Stimulated activated CD4-positive, alpha-beta T cell treated with anti-CD3 and anti-CD28 coated beads, Interleukin-1b, Interleukin-23, amount 100 ng/mL, for 1 hour (primary cell): ENCODE measurements at places on chromosomes 6 and 20.
A peak's percentile ranks its signal among the peaks of the same experiment; 100 is the strongest.

DNA sequence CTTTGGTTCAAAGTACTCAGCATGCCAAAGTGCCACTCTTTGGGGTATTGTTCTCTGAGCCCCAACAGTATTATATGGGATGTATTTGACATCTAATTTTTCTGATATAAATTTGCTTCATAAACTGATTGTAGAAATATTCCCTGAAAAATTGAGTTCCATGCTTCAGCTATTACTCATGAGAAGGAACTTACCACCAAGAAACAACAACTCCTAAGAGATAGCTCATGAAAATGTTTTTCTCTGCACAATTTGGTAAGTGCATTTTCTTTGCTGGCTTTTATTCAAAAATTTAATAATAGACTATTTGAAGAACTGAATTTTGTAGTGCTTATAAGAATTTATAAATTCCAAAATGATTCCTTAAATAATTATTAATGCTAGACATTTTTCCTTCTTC lies 12.8 kb upstream of the TPD52L1 start:
- DNase-seq: no peak

DNA sequence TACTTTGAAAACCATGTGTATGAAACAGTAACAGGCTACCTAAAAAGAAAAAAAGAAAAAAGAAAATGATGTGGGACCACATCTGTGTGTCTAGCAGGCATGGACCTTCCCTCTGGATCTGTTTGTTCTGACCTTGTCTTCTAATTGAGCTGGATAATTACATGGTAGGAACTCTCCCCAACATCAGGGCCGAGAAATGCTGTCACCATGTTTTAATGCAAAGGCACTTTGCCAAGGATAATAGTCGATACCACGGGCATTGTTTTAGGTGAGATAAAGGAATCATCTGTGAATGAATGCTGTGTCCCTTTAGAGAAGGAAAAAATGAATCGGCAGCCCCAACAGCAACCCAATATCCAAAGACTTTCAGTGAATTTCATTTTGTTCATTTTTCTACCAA lies 149.1 kb downstream of the ZDHHC14 start:
- no peak for DNase-seq

DNA sequence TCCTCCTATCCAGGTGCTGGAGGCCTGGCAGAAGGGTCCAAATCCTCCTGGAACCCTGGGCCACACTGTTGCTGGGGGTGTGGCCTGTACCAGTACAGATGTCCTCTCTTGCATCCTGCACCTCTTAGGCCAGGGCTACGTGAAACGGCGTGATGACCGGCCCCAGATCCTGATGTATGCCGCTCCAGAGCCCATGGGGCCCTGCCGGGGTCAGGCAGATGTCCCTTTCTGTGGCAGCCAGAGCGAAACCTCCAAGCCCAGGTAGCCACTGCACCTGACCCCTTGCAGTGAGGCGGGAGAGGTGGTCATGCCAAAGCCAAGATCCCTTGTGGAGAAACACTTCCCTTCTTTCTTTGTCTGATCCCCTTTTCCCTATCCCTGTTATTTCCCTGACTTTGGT lies 14.2 kb downstream of the DNPH1 start:
- no peak for DNase-seq

DNA sequence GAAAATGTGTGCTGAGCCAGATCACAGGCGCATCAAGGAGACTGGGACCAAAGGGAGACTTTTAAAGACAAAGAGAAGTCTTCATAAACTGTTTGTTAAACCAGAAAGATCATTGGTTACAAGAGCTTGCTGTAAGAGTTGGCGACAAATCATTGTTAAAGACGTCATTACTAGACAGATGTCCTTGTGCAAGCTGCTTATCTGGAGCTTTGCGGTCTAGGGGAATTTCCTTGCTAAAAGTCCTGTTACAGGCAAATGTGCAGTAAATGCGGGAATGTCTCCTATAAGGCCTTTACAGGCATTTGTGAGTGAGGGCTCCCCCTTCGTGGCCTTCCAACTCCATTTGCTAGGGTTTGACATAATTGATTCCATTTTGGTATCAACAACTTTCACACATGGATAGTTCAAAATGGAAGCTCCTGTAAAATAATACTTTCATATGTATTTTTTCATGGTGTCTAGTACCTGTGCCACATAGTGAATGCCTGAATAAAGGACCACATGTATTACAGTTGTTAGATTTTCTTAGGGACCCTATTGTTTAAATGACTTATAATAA lies 362.4 kb downstream of the UTRN start:
- DNase-seq: no peak

- DNase-seq: no peak
These were observed 32.6 kb upstream of the APCDD1L start for GRCh38 chr20:58547623-58548475.

- DNase-seq: no peak
These were observed 162.6 kb upstream of the SNX9 start for GRCh38 chr6:157660414-157660813.

GRCh38 chr6:137413482-137413881 lies 80.7 kb downstream of the OLIG3 start:
- DNase-seq: no peak

DNA sequence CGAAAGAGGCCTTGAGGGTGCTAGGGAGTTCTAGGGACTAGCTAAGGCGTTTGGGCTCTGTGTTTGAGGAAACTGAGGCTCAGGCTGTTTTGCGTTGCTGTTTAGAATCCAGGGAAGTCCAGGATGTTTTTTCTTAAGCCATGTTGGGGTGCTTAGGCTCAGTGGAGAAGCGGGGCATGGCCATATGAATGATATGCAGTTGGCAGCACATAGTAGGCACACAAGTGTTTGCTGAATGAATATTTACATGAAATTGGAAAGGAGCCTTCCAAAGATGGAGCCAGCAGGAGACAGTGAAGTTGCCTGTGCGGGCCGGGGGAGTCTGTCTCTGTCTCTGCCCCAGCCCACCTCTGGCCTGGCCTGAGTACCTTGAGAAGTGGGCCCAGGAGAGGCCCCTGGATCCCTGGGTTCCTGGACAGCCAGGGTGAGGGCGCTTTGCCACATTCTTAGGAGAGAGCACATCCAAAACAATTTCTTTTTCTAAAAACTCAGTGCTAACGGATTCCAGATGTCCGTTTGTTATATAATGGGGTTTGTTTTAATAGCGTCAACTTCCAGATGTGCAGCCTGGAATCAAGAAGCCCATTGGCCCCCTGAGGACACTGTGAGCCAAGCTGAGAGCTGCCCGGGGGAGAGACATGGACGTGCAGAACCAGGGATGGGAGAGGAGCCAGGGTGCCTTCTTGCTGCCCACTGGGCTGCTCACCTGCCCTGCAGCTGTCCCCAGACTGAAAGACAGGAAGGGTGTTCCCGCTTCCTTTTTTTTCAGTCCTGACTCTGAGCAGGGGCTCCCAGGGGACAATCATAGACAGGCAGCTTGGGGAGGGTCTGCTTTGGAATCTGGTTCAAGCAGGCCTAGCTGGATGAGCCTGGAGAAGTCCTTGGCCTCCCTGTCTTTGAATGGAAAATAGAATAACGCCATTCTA lies 20.1 kb upstream of the EMILIN3 start:
- no peak for DNase-seq

DNA sequence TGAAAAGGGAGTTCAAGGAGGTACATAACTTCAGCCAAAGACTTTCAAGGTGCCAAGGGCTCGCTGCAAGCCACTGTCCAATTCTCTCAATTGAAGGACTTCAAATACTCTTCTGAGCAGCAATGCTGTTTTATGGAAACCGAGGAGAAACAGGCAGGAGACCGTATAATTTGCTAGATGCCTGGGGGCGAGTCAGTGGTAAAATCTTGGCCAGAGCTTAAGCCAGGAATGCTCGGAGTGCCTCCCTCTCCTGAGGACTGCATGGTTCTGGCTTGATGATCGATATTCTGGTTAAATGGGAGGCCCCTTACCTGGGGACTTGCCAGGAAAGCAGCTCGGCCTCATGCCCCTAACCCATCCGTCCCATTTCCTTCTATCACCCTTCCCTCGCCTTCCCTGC lies 35.8 kb upstream of the NOP56 start:
- DNase-seq: no peak

DNA sequence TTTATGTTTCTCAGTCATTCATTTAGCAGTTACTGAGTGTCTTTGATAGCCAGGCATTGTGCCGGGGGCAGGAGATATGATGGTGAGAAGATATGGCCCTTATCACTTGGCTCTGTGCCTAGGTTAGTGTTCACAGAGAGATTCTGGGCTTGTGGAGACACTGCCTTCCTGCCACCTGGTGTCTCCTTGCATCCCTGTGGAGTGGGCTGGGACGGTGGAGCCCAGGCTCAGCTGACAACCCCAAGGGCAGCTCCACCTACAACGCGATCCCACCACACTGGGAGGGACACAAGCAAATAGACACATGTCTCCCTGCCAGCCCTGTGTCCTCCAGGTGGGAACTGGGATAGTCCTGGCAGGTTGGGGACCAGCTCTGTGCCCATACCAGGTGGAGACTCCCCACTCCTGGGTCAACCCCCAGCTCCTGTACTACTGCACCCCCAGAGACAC lies 30.3 kb upstream of the VEGFA start:
- no peak for DNase-seq

GRCh38 chr6:32852844-32853540 lies 512 bp downstream of the TAP1 start:
- no peak for DNase-seq

DNA sequence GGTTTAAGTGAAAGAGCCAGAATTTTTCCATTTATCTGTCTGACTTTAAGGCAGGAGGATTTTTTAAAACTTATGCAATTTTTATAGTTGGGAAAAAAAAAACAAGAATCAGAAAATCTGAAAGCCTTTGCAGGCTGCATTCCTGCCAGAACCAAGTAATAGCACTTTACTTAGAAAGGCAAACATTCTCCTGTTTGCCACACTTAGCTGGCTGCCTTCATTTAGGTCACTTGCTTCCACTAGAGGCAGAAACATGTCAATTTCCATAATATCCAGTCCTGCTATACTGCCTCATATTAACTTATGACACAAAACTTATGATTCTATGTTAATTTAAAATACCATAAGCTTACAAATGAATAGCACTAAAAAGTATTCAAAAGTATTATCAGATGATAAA lies 425.8 kb downstream of the FRK start:
- no peak for DNase-seq

- no peak for DNase-seq
These were observed 40.8 kb downstream of the SMAP1 start for GRCh38 chr6:70708448-70708847.

- DNase-seq: peak; percentile 86
These were observed 984 bp upstream of the ABT1 start for GRCh38 chr6:26595669-26596269.

DNA sequence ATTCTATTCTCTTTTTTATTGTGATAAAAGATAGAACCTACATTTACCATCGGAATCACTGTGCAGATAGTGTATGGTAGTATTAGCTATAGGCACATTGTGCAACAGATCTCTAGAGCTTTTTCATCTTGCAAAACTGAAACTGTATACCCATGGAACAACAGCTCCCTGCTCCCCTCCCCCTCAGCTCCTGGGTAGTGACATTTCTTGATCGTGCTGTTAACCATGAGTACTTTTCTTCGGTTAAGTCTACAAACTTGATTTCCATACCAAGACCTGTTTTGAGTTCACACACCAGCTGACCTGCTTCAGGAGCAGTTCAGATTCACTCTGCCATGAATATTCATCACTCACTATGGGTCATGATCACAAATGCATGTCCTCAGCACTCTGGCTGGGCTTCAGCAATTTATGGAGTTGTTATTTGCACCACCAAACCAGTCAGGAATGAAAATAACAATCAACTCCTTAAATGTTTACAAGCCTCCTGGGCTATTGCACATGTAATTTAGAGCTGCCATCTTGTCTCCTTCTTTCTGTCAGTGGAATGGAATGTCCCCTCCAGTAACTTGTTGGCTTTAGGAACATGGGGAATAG lies 32.8 kb downstream of the PRDM1 start:
- no peak for DNase-seq

- DNase-seq: no peak
These were observed 108.9 kb upstream of the EMILIN3 start for GRCh38 chr20:41475503-41475902.

DNA sequence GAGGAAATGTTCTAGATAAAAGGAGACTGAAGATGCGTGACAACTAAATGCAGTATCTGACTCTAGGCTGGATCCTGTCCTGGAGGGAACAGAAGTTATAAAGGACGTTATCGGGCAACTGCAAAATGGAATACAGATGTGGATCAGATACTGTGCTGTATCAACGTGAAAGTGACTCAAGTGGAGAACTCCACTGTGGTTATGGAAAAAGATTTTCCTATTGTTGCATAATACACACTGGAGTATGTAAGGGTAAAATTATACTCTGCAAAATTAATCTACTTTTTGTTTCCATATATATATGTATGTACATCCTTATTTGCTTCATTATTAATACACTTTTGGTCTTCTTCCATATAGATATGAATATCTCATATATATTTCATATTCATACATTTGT lies 654.0 kb downstream of the QKI start:
- DNase-seq: no peak

GRCh38 chr6:112343390-112343789 lies 3.7 kb upstream of the RFPL4B start:
- no peak for DNase-seq

- no peak for DNase-seq
These were observed 42.3 kb downstream of the HIVEP2 start for GRCh38 chr6:142902636-142903053.

- DNase-seq: no peak
These were observed 382.8 kb downstream of the CDH26 start for GRCh38 chr20:60341062-60341461.

GRCh38 chr20:24546232-24546892 lies 76.9 kb downstream of the SYNDIG1 start:
- DNase-seq: no peak

DNA sequence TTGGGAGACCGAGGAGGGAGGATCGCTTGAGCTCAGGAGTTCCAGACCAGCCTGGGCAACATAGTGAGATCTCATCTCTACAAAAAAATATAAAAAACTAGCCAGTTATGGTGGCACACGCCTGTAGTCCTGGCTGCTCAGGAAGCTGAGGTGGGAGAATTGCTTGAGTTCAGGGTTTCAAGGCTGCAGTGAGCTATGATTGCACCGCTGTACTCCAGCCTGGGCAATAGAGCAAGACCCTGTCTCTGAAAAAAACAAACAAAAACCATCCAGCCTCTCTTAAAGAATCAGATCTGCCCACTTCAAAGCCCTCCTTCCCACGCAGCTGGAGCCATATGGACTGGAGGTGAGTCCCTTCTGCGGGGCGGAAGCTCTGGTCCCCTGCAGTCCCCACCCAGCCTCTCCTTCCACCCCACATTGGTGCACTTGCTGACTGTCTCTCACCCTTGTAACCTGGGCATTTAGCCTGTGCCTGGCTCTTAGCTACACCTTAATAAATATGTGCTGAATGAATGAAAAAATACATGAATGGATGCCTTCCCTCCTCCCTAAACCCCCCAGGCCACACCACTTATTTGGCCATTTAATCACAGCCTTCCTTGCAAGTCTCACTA lies 7.2 kb upstream of the PARD6B start:
- no peak for DNase-seq

- no peak for DNase-seq
These were observed 89.7 kb upstream of the QKI start for GRCh38 chr6:163324688-163325389.

GRCh38 chr20:62088258-62089127 lies 22.8 kb upstream of the TAF4 start:
- DNase-seq: no peak

- DNase-seq: no peak
These were observed 11.5 kb upstream of the NFATC2 start for GRCh38 chr20:51553897-51554486.

GRCh38 chr6:29325777-29326176 lies 24.3 kb downstream of the OR14J1 start:
- no peak for DNase-seq
